ENCODE measurements at places on chromosomes 12 and 14. TPM values are rescaled to one million over a fixed set of nuclear protein-coding genes. Genes with fewer than 3 reads are reported as not detected.

CELA1 gene
- not detected for total RNA-seq

ZNF140 gene
- 13.2 TPM for total RNA-seq

AQP5 gene
- total RNA-seq, result 1.2 TPM

SIX6 gene
- not detected for total RNA-seq

CTDSP2 gene
- total RNA-seq, result 252 TPM

TRIM9 gene
- total RNA-seq, result 7.9 TPM

PWP1 gene
- total RNA-seq, result 27.6 TPM

TTC9 gene
- 2.7 TPM for total RNA-seq

CLEC4C gene
- total RNA-seq, result not detected

KCNC2 gene
- total RNA-seq, result not detected

ANKS1B gene
- 37.0 TPM for total RNA-seq

OR4K13 gene
- total RNA-seq, result not detected

HOXC6 gene
- 14.7 TPM for total RNA-seq

C12orf54 gene
- total RNA-seq, result 0.65 TPM

CNTN1 gene
- 23.0 TPM for total RNA-seq

EFS gene
- total RNA-seq, result 24.5 TPM

DDX23 gene
- 77.2 TPM for total RNA-seq

KRT78 gene
- total RNA-seq, result not detected

MANSC4 gene
- not detected for total RNA-seq

ST8SIA1 gene
- 9.0 TPM for total RNA-seq

GLT8D2 gene
- 64.4 TPM for total RNA-seq

TMPRSS12 gene
- not detected for total RNA-seq

MYF5 gene
- not detected for total RNA-seq

PMCH gene
- total RNA-seq, result not detected

RNASE2 gene
- 5.8 TPM for total RNA-seq

TMCC3 gene
- 16.8 TPM for total RNA-seq

MYO1H gene
- not detected for total RNA-seq

HAL gene
- total RNA-seq, result 1.4 TPM

PRB2 gene
- not detected for total RNA-seq

SNAPC1 gene
- total RNA-seq, result 5.4 TPM

CCDC177 gene
- not detected for total RNA-seq

LRRC9 gene
- not detected for total RNA-seq

SELPLG gene
- 13.0 TPM for total RNA-seq

CMAS gene
- 39.5 TPM for total RNA-seq

SSTR1 gene
- total RNA-seq, result 1.0 TPM

All from aorta (tissue), 5 donors.